ENCODE measurements at places on chromosomes 5 and 9.

DNA sequence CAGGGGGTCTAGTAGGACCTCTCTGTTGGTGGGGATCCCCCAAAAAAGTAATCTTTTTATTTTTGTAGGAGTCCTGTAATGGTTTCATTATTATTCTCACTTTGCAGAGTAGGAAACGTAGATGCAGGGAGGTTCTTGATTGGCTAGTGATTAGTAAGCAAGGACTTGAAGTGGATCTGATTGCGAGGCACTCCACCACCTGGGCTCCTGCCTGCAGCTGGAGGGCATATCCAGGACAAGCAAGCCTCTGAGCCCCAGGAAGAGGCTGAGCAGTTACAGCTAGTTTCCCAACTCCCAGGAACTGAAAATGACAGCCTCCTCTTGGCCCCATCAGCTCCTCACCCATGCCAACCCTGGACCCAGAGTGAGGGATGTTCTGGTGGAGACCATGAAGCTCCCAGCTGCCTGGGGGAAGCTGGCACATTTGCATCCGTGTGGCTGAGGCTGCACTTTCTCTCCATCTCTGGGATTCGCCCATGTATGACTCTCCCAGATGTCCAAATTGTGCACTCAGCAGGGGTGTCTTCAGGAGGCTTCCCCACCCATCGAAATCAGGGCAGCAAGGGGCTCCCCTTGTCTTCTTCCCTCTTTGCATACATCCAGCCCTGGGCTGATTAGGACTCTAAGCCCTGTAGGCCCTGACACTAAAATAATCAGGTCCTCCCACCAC lies 10.2 kb downstream of the KCNIP1 start:
- DNase-seq: no peak

GRCh38 chr9:98881836-98882568 lies 61.7 kb upstream of the COL15A1 start:
- DNase-seq: no peak

DNA sequence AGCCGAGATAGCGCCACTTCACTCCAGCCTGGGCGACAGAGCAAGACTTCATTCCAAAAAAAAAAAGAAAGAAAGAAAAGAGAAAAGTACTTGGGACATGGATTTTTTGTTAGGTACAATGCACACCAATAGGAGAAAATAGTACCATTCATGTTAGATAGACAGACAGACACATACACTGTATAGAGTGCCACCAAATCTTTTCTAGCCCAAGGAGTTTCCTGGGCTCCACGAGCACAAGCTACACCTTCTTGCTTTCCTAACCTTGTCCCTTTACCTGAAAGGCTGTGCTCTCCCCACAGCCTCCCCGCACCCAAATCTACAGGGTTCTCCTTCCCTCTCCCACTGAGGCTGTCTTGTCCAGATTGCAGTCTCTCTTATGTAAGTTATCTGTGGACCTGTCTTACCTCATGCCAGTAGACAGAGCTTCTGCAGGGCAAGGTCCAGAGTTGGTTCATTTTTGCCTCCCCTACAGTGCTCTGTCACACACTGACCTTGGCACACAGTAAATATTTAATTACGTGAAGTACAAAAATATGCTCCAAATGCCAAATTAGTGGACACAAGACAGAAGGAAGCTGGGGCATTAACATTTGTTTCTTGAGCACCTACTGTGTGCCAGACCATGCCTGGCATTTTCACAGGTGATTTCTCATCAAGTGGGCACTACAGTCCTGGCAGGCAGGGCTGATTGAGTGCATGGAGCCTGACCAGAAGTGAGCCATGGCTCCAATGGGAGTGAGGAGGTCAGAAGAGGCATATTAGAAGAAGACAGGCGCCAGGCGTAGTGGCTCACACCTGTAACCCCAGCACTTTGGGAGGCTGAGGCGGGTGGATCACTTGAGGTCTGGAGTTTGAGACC lies 5.9 kb downstream of the ALAD start:
- DNase-seq: no peak

- no peak for DNase-seq
Measured at GRCh38 chr5:103271570-103272289, 13.2 kb downstream of the MACIR start.

GRCh38 chr5:151912360-151912759 lies 12.3 kb downstream of the GLRA1 start:
- DNase-seq: no peak

GRCh38 chr5:132283423-132284043 lies 10.7 kb upstream of the SLC22A4 start:
- DNase-seq: no peak

GRCh38 chr5:136230176-136230575 lies 37.2 kb upstream of the SMIM32 start:
- no peak for DNase-seq

- no peak for DNase-seq
Measured at GRCh38 chr5:60352992-60353599, 346.9 kb downstream of the DEPDC1B start.

- no peak for DNase-seq
Measured at GRCh38 chr9:3823842-3824475, 298.2 kb upstream of the RFX3 start.

DNA sequence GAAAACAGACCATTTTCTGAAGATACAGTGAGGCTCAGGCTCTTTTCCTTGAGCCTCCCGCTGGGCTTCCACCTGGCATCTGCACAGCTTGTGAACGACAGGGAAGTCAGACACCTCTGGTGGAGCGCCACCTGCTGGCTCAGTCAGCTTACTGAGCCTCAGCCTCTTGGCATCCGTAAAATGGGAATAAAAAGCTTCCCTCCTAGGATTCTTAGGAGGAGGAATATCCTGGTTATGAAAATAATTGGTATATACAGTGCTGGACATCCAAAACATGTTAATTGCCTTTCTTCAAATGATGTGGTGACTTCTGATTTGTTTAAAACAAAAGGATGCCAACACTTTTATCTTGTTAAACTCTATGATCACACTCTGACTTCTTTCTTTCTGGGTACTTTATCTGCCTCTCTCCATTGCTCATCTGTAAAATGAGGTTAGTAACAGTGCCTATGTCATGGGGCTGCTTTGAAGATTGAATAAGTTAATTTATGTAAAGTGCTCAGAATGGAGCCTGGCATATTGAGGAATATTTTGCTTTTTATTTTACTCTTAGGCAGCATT lies 67.5 kb downstream of the MAMDC2 start:
- DNase-seq: peak; percentile 25

DNA sequence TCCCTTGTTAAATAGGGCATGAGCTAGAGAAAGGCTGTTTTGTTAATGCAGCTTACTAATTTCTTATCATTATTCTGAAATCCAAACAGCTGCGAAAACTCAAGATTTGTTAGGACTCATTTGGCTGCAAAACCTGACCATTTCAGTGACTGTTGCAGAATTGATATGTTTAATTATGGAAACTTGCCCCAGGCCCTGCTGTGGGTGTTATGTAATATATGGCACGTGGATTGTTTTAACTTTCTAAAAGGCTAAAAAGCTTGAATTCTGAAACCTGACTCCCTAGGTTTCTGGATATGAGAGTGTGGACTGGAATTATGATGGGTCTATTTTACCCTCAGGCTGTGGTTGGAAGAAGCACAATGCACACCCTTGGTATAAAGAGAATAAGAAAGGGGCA lies 4.4 kb downstream of the IL9 start:
- no peak for DNase-seq

- DNase-seq: no peak
Measured at GRCh38 chr9:1050125-1050895, at the start of gene DMRT2. Gene DMRT2 (plus strand): TSS chr9:1050357. CDS start chr9:1051614, 1,257 bp downstream.

- DNase-seq: no peak
Measured at GRCh38 chr5:17326600-17327037, 109.2 kb downstream of the BASP1 start.

DNA sequence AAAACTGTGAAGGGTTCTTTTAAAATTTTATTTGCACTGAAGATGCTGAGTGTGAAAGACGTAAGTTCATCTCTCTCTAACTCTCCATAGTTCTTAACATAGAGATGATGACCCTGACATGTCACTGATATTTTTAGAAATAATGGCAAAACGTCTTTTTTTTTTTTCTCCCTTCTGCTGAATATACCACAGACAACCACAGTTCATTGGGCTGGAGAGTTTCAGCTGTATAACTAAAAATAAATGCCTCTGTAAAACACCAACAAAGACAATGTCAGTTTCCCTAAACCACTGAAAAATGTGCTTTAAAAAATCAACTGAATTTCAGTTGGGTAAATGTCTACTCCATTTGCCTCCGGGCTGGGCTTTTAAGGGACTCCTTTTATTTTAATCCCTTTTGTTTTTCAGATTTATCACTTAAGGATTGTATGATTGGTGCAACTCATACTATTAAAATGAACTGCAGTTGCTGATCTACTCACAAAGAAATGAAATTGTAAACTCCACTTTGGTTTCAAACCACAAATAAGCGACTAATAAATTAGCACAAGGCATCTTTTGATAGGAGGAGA lies 830.9 kb upstream of the WWC1 start:
- DNase-seq: no peak

DNA sequence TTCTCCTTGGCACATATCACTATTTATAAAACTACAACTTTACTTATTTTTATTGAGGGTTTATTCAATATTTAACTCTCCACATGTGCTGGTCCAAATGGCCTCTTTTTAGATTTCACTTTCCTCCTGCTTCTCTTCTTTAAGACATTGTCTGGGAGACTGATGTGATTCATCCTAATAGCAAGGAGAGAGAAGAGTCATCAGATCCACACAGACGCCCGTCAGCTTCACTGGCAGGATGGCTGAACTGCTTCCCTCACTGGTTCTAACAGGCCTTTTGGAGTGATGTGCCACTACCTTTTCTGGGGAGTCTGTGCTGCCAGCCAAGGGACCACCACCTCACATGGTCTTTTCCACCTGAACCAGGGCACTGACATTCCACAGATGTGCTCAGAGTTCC lies 16.5 kb upstream of the ROR2 start:
- DNase-seq: no peak

DNA sequence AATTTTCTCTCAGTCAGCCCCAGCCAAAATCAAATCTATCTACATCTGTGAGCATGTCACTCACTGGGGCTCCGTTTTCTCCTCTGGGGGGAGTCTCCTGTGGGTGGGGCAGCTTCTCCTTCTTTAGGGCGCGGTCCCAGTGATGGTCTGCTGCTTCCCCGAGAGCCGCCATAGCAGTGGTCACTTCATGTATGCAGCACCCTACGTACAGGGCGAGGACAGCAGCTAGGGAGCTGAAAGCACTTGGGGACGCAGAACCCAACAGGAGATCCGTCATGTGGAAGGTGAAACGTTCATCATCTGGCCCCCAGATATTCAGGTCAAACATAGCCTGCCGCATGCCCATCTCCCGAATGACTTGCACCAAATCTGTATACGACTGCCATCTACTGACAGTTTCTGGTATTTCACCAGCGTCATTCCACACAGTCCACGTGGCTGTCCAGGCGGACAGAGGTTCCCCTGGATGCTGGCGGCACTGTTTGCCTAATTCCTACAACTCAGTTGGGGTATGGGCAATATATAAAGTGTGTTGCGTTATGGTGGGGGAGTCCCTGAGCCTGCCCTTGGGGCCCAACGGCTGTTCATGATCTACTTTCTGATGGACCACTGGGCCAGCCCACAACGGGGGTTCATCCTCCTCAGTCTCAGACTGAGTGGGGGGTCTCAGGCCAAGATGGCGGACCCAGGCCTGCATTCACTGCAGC lies 795.0 kb downstream of the EFNA5 start:
- DNase-seq: no peak

- no peak for DNase-seq
Measured at GRCh38 chr9:124008694-124009530, 2.7 kb upstream of the LHX2 start.

GRCh38 chr5:177389241-177390169 lies 5.3 kb downstream of the SLC34A1 start:
- no peak for DNase-seq

DNA sequence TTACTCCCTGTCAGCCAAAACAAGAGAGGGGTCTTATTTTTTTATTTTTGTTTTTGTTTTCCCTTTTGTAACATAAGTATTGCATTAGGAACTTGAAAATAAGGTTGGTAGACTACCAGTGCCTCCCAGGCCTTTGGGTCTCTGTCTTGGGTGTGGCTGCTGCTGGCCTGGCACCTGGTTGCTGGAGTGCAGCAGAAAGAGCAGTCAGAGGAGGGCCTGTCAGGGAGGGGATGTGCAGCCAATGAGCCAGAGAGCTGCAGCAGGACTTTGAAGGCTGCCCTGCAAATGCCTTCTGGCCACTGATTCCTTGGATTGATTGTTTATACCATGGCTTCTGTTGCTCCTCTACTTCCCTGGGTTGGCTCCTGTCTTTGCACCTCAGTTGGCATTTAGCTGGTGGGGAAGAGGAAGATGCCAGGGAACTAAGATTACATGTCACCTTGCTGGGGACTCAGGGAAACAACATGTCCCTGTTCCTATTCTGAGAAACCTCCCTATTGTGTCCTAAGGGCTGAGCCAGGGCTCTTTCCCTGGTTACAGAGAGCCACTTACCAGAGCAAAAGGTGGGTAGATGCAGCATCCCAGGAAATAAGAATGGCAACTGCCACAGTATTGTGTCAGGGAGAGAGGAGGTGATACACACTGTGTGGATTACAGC lies 66.6 kb downstream of the ANGPTL2 start:
- no peak for DNase-seq

DNA sequence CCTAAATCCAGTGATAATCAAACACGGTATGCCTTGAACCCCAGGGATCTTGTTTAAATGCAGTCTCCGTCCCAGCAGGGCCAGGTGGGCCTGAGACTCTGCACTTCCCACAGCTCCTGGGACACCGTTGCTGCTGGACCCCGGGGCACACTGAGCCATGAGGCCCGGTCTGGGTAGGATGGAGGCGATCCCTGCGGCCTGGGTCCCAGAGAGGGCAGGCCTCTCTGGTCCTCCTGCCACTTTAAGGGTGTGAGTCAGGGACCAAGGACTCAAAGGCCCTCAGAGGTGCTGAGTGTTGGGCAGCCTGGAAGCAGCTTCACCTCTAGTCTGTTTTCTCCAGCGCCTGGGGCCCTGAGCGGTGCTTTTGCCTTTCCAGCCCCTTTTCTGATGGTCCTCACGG lies 34.1 kb upstream of the SLC9A3 start:
- no peak for DNase-seq

- no peak for DNase-seq
Measured at GRCh38 chr9:112700085-112700484, 17.8 kb downstream of the INIP start.

DNA sequence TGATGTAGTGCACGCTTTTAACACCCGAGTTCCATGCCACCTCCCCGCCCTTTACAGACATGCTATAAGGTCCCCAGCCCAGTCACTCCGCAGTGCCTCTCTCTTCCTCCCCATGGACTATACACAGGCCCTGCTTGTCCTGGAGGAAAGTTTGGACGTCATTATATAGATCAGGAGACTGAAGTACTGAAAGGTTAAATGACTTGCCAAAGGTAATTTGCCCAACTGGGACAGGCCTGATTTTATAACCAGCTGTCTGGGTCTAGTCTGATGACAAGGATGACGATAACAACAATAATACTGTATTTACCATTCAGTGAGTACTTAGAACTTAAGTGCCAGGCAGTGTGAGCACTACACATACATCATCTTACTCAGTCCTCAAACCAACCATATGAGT lies 33.1 kb downstream of the LVRN start:
- no peak for DNase-seq

Measured in activated T-cell treated with anti-CD3 and anti-CD28 coated beads for 1 hour (primary cell).